ENCODE measurements at places on chromosomes 11 and 22.
A peak's percentile ranks its signal among the peaks of the same experiment; 100 is the strongest.

DNA sequence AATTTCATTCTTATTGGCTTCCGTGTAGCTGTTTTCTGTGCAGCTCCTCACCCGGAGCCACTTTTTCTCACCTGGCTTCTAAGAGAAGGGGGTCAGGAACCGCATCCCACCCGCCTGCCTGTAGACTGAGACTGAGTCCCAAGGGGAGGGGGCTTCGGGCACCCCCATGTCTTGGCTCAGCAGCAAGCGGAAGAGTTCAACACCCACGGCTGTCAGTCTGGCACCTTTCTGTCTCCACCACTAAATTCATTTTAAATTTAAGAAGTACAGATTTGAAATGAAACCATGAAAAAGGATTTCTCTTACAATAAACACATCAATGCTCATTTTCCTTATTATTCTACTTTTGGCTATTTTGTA, 66.7 kb downstream of the EFCAB6 start:
- DNase-seq, result no peak

- no peak for DNase-seq
These were observed 13.6 kb downstream of the TIMP3 start for GRCh38 chr22:32815059-32815458.

DNA sequence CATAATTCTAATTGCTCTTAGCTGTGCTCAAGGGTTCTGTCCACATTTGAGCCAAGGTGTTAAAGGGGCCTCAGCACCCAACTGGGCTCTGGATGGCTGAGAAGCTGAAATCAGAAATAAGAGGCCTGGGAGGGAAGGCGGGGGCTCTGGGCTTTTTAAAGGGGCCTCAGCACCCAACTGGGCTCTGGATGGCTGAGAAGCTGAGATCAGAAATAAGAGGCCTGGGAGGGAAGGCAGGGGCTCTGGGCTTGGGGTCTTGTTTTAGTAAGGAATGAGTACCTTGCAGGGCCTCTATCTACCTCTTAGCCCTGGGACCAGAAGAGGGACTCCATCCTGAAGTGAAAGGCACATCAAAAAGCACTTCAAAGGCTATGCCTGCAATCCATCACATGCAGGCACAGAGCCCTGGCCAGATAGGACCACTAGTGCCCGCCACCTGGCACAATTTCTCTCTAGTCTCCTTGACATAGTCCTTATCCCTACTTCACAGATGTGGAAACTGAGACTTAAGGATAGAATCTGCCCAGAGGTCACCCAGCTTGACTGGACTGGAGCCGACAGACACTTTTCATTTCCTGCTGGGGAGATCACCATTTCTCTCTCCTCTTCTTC, 35.6 kb downstream of the DKK3 start:
- DNase-seq, result no peak

DNA sequence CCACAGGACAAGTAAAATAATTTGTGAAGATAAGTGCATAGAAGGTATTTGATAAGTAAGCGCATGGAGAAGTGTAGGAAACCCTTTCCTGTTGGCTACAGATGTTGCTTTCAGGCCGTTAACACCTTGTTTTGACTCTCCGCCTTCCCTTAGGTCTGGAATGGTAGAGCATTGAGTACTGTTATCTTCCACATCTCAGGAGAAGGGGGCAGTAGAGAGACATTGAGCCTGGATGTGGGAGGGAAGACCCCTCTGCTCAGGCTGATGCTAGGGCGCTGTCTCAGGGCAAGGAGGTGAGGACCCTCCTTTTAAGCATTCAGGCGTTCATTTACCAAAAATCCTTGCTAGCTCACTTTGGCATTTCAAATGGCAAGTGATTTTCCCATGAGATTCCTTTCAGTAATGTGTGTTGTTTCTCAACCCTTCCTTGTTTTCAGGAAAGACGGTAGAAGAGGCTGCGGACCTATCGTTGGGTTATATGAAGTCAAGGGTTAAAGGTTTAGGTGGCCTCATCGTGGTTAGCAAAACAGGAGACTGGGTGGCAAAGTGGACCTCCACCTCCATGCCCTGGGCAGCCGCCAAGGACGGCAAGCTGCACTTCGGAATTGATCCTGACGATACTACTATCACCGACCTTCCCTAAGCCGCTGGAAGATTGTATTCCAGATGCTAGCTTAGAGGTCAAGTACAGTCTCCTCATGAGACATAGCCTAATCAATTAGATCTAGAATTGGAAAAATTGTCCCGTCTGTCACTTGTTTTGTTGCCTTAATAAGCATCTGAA, 27.0 kb upstream of the SCGB1A1 start:
- DNase-seq, result no peak

- DNase-seq, result no peak
These were observed 43.5 kb downstream of the ST14 start for GRCh38 chr11:130202818-130203689.

DNA sequence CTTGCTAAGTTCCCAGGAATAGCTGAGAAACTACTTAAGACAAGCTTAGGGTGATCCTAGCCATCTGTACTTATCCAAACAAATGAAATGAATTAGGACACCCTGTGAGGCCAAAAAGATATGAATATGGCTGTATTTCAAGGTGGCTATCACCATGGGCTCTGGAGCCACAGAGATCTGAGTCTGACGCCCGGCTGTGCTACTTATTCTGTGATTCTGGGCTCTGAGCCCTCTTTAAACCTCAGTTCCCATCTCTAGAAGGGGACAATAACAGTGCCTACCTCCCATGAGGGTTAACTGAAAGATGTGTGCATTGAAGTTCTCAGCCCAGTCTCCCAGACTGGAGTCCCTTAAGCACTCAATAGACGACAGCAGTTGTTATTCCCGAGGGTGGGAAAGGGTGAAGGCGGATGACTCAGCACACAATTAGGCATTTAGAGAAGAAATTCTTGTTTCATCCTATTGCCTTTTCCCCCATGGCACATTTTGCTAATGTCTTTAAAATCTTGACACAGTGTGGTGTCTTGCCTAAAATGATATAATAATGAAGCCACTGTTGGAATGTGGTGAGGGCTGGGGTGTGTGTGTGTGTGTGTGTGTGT, 132.5 kb downstream of the ADAMTS15 start:
- no peak for DNase-seq

DNA sequence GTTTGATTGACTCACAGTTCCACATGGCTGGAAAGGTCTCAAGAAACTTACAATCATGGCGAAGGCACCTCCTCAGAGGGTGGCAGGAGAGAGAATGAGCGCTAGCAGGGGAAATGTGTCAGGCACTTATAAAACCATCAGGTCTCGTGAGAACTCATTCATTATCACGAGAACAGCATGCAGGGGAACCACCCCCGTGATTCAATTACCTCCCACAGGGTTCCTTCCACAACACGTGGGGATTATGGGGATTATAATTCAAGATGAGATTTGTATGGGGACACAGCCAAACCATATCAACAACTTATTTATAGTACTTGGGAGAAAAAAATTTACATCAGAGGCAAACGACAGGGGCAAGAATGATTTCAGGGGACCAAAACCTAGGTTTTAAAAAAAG, 3.0 kb downstream of the ME3 start:
- DNase-seq, result no peak

DNA sequence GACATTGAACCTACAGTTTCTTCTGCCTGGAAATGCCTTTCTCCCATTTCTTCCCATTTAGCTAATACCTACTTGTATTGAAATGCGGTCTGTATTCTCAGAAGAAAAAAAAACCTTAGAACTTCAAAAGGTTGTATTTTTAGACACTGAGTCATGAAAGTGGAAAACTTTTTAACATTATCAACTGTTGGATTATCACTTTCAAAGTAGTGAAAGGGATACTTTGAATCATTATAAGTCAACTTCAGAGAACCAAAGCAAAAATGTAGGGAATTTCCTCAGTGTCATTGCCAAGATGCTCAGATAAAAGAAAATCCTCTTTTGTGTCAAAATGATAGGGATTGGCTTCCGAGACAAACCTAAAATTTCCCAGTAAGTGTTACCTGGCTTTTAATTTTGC, 6.6 kb downstream of the HOATZ start:
- DNase-seq, result no peak

GRCh38 chr11:100910808-100911207, 218.8 kb downstream of the PGR start:
- DNase-seq, result no peak

DNA sequence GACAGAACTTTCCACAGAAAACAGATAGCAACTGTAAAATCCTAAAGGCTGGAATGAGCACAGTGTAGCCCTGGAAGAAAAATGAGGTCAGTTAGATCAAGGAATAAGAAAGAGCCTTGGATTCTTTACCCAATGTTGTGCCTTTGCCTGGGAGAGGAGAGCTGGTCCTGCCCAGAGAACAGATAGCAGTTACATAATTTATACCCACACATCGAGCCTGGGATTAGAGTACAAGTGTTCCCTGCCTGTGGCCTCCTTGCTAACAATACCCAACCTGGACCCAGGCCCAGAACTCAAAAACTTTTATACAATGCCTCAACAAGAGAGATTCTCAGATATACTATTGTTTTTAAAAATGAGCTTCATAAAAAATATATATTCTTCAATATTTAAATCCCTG, 1998.4 kb downstream of the LRRC4C start:
- DNase-seq, result no peak

GRCh38 chr11:100785148-100785983, 98.3 kb downstream of the ARHGAP42 start:
- no peak for DNase-seq

GRCh38 chr11:126280595-126280994, 2.3 kb upstream of the TIRAP start:
- no peak for DNase-seq

DNA sequence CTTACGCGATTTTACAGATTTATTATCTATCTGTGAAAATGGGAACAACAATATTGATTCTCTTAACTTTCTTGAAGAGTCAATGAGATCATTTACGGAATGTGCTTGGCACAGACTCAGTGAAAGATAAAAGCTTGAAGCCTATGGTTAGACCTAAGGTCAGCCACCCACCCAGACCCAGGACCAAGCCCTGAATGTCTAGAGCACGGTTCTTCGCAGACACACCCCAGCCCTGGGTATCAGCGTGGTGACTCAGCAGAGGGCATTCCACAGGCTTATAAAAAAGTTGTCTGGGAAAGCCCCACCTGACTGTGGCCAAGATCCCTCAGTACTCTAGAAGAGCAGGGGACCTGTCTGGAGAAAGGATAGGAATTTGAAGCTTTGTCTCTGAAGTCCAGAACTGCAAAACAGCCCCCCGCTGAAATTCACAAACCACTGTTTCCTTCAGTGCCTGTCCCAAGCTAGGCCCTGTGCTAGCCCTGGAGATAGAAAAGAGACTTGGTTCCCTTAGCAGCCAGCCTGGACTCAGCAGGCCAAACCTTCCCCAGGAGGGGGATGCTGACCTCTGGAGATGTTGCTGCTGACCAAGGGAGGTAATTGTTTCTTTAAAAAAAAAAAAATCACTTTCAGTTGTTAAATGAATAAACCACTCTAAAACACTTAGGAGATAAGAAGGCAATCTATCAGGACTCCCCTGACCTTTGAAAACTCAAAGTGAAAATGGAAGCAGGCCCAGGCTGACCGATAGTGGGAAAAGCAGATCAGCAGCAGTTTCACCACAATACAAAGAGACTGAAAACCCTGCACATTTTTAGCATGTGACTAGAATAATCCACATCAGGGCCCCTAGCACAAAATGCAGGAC, 114.0 kb downstream of the ABTB2 start:
- peak; percentile 9 for DNase-seq

DNA sequence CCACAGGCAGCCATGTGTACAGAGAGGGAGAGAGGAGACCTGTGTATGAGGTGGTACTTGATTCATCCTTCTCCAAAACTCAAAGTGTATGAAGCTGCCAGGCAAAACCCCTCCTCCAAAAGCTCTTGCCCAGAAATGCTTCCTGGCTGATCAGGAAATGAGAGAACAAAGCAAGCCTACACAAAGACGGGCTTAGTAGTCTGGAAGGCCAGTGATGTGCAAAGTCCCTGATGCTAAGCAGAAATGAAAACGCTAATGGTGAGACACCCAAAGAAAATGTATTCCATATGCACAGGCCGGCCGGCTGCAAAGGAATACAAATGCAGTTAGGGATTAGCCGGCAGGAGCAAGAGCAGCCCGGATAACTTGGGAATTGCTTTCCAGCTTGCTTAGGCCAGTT, 234.9 kb upstream of the CADM1 start:
- no peak for DNase-seq

DNA sequence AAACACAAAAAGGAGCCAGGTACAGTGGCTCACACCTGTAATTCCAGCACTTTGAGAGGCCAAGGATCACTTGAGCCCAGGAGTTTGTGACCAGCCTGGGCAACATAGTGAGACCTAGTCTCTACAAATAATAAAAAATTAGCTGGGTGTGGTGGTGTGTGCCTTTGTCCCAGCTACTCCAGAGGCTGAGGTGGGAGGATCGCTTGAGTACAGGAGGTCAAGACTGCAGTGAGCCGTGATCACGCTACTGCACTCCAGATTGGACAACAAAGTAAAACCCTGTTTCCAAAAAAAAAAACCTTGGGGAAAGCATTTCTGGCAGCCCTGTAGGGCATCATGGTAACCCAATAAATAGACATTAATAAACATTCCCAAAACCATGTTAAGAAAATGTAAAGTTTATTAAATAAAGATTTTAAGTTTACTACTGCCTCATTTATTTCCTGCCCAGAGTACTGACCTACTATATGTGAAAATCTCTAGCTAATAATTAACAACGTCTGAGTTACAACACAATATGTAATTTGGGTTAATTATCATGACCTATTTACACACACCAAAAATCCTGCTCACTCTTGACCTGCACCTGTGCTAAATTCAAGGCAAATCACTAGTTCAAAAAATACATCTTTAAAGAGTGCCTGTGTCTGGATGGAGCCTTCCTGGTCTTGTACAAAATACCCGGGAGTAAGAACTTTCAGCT, 8.4 kb downstream of the EEF1G start:
- no peak for DNase-seq

- DNase-seq, result no peak
These were observed 59.0 kb downstream of the CEP57 start for GRCh38 chr11:95849087-95849825.

GRCh38 chr11:96254087-96254486, 88.9 kb downstream of the MAML2 start:
- no peak for DNase-seq

GRCh38 chr22:40276996-40277823, 69.1 kb upstream of the ADSL start:
- DNase-seq, result no peak

- no peak for DNase-seq
These were observed 40.6 kb upstream of the DEUP1 start for GRCh38 chr11:93289782-93290463.

DNA sequence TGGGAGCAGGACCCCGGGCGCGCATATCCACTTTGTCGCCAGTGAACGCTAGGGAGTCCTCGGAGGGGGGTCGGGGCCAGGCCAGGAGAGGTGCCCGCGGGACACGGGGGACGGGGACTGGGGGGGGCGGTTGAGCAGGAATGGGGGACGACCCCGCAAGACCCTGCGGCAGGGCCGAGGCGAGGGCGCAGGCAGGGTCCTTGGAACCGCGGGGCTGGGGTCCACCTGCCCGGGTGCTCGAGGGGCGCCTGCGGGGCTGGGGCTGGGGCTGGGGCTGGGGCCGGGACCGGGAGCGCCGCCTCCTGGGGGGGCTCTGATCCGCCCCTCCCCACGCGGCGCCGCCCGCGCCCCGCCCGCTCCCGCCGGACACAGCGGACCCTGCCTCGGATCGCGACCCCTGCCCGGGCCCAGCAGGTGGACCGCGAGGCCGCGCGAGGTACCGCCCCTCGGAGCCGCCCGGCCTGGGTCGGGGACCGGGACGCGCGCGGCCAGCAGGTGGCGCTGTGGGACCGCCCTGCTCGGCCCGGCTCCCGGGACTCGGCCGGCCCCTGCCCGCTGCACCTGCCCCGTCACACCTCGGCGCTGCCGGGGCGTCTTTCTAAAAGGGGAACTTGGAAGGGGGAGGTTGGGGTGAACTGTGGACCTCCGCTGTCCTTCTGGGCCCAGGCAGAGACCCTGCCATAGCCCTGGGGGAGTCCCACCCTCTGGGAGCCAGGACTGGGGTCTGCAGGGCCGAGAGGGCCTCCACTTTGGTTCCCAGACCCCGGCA, 11.0 kb downstream of the CRELD2 start:
- DNase-seq, result peak; percentile 55
